ENCODE measurements at places on chromosomes 7 and 10. TPM values are rescaled to one million over a fixed set of nuclear protein-coding genes. Genes with fewer than 3 reads are reported as not detected.

- DNase-seq: no peak
Measured at GRCh38 chr7:52525772-52526341, 509.6 kb upstream of the POM121L12 start.

GRCh38 chr7:34747867-34748727 is 90.1 kb downstream of the NPSR1 start:
- DNase-seq: peak; percentile 38

- DNase-seq: no peak
Measured at GRCh38 chr10:306007-306674, 170.9 kb downstream of the ZMYND11 start.

DNA sequence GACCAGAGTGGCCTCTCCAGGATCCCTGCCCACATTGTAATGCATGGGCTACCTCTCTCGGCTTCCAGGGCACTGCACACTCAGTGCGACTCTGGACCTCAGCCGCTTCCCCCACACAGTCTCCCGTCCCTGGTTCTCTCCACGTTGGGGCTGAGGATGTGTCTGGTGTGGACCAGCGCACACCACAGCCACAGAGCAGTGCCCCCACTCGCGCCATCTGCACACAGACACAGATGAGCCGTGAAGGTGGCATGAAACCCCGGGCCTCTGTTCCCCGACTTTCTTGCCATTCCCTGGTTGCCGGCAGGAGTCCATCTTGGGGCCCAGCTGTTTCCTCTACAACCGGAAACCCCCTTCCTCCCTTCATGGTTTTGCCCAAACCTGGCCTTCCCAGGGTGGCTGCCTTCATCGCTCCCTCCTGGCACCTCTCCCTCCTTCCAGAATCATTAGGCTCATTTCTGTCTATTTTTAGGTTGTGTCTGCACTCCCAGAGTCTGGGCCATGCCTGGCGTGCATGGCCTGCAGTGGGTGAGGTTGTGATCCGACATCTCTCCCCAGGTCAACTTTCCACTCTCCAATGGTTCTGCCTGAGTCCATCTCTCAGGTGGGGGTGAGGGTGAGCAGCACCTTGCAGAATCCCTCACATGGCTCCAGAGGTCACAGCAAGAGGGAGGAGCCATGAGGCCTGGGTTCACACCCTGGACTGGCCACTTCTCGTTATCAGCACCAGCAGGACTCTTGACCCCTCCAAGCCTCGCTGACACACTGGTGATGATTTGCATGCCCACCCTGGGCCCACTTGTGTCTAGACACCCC is 10.1 kb downstream of the RASGEF1A start:
- no peak for DNase-seq

- no peak for DNase-seq
Measured at GRCh38 chr7:90771281-90771680, 175.2 kb downstream of the CDK14 start.

DNA sequence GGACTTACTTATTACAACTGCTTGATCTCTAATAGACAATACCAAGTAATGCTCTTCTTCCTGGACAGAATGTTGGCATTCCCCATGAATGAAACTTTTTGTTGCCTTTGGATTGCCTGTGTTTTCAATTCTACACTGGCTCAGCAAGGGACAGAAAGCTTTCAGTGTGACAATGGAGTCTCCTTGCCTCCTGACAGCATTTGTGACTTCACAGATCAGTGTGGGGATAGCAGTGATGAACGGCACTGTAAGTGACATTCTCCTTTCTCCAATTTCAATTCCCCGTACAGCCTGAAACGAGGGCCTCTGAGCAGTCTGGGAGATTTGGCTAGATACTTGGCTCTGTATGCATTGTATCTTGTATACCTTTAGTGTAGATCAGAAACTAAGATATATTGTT is 290 bp downstream of the MALRD1 start:
- DNase-seq: no peak

Gene TSPAN12
- total RNA-seq: 53.9 TPM

DNA sequence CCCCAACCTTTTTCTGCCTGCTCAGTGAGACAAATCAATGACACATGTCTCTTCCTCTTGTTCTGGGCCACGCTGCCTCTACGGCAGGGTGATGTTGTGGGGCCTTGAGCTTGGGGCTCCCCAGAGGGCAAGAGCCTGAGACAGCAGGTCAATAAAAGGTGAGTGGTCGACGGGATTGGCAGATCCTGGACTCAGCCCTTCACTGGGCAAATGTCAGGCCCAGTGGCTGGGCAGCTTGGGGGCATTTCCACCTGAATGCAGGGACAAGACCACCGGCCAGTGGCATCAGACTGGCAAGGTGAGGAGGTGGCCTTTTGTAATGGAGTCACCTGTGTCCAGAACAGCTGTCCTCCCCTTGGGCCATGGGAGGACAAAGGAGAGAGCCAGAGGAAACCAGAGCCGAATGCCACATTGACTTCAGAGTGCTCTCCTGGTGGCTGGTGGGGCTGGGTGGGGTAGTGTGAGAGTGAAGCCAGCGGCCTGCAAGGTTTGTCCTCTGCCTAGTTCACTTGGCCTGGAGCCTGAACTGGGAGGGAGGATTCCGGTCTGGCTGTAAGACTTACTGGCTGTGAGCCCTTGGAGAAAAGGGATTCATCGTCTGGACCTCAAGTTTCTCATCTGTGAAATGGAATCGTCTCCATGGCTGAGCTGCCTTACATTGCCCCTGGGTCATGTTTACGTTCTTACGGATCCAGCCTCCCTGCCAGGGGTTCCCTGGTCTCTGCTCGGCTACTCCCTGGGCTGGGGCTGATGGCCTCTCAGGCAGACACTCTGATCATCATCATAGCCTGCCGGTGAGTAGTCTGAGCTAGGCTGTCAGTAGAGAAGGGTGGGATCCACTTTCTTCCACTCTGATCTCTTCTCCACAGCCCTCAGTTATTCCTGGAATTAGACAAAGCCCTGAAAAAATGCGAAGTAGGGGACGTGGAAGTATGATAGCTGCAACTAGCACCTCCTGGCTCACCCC is 25.4 kb upstream of the CRHR2 start:
- no peak for DNase-seq

DNA sequence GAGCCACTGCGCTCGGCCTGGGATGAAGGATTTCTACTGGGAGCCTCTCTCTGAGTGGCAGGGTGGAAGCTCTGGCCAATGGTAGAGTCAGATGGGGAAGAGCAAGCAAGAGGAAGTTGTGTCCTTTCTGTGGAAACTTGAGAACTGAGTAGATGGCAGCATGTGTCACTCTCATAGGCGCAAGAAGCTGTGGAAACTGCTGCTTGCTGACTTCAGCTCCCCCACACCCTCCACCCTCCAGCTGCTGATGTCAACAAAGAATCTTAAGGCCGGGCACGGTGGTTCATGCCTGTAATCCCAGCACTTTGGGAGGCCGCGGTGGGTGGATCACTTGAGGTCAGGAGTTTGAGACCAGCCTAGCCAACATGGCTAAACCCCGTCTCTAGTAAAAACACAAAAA is 39.8 kb upstream of the SRGN start:
- peak; percentile 64 for DNase-seq

DNA sequence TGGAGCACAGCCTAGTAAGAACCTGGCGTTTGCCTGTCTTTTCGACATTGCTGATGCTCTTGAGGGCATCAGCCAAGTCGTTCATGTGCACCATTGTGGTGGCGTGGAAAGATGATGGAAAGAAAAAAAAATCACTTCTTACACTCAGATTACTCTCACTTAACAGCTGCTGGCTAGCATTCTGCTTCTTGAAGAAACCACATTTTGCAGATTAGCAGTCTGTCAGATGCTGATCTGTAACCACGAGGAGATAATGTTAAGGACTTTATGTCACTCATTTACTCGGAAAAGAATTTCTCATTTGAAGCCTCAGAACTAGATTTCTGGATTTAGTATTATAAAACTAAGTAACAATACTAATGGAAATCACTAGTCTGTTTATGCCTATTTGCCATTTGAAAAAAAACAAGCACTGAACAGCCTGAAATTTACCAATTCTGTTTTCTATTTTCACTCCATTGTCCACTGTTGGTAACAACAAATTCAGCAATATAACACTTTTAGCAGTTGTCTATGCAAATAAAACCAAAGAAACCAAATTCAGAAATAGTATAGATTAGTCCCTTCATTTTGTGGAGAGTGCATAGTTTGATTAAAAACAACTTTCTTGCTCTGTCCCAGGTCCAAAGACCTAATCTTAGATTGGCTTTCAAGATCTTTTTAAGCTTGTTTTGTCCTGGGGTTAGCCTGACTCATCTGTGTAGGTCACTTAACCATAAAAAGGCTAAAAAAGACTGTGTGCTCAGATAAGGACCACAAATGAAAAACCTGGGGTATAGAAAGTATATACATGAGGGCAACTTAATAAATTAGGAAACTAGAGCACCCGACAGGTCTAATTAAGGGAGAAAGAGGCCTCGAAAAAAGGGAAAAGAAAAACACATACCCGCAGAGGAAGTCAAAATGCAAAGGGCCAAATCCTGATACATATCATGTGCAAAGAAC is 67.5 kb downstream of the NT5C2 start:
- DNase-seq: no peak

DNA sequence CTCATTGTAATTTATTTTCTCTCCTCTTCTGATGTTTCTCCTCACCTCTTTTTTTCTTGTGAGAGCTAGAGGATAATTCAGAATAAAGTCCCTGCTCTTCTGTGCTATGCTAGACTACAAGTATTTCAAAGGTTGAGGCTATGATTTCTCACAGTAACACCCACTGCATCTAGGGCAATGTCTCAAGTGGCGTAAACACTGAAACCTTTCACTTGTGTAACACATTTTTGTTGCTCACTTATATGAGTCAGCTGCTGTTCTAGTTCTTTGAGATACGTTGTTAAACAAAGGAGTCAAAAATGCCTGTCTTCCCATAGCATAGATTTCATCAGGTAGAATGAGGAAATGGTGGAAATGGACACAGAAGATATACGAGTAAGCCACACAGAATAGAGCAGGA is 305.1 kb upstream of the PITRM1 start:
- no peak for DNase-seq

DNA sequence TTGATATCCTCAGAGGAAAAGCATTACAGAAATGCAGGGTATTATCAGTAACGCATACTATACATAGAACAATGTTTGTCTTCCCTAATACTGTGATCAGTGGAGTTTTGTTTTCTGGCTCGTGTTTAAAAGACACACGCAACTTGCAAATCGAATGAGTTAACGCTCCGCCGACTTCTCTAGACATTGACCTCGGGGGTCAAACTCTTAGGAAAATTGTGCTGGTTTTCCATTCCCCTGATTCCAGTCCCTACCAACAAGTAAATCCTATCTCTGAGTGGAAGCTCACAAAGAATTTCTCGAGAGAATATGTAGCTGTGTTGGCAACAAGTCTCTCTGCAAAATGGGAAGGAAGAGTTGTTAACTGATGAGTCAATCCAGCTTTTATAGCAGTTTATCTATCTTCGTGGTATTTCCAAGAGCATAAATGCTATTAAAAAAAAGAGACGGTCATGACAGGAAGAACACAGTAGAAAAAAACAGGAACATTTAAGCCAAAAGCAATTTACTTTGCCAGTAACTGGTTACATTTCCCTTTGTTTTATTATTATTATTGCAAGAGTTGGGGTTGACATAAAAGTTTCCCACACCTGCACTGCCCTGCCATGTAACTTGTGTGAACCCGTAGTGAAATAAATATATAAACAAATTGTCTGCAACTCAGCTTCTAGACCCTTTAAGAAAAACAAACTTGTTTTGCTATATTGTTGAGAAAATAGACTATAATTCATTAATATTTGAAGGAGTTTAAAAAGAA is 144.4 kb downstream of the ARID5B start:
- DNase-seq: peak; percentile 59

Gene RARRES2
- 35.5 TPM for total RNA-seq

Gene EN2
- not detected for total RNA-seq

Data from tongue (tissue), 3 donors.